ENCODE measurements at places on chromosomes 5 and 9.

GRCh38 chr5:14306329-14306815, 163.2 kb downstream of the TRIO start:
- no peak for DNase-seq

DNA sequence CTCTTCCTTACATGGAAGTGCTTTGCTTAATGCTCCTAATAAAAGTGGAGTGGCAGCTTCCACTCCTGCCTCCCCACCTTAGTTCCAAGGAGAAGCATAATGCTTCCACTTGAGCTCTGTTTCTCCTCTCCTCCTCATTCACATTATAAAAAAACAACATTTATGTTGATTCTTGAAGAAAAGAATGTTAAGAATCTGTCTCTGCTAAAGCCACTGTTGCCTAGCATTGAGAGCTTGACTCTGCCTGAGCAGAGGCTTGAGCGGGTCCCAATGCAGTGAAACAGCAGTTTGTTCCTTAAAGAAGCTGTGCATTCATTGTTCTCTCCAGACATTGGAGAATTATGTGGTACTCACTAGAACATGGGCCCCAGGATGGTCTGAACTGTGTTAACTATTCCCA, 101.5 kb upstream of the GHR start:
- DNase-seq: no peak

DNA sequence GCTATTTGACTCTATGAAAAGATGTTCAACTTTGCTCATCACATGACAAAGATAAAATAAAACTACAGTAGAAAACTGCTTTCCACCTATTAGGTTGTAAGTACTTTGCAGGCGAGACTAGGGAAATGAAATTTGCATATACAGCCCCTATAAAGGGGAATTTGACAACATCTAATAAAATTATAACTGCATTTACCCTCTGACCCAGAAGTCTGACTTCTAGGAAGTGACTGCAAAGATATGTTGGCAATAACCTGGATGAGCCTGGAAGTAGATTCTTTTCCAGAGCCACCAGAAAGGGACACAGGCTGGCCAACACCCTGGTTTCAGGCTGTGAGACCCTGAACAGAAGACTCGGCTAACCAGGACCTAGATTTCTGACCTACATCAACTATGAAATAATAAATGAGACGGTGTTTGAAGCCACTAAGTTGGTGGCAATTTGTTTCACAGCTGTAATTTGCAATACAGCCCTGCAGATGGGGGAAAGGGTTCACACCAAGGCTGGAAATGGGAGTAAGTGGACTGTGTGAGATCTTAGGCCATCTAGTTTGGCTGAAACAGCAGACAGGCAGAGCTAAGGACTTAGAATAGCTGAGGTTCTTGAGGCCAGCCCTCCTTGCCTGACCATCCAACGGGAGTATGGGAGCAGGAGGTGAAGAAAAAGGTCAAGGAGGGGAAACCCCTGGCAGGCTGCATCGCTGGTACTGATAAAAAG, 106.6 kb downstream of the SIL1 start:
- no peak for DNase-seq

GRCh38 chr5:160537940-160538339, 116.3 kb downstream of the PTTG1 start:
- no peak for DNase-seq

- no peak for DNase-seq
These were observed 97.3 kb downstream of the DPYSL3 start for GRCh38 chr5:147412561-147412960.

DNA sequence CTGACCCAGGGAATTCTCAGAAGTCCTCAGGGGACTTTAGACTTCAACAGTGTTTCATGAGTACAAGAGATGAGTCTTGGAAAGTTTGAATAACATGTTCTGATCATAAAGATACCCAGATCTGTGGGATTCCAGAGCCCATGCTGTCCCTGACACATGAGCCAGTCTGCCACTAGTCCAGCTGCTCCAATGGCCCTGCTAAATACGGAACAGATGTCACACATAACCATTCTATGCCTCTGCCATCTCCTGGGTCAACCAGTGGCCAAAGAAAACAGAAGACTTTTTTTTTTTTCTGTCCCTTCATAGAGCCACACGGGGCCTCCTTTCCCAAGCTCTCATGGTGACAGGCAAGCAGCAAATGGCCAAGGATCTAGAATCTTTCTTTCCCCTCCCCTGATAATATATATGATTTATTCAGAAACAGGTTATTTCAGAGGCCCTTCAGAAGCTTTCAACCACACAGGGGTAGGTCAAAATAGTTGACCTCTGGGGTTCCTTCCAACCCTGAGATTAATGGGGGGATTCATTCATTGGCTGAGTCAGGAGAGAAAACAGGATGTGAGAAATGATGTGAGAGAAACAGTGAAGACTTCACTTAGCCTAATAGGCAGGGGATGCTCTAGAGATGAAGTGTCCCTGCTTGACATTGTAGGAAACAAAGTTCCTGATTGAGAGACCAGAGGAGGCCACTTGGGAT, 367.7 kb downstream of the CDK5RAP2 start:
- DNase-seq: no peak

DNA sequence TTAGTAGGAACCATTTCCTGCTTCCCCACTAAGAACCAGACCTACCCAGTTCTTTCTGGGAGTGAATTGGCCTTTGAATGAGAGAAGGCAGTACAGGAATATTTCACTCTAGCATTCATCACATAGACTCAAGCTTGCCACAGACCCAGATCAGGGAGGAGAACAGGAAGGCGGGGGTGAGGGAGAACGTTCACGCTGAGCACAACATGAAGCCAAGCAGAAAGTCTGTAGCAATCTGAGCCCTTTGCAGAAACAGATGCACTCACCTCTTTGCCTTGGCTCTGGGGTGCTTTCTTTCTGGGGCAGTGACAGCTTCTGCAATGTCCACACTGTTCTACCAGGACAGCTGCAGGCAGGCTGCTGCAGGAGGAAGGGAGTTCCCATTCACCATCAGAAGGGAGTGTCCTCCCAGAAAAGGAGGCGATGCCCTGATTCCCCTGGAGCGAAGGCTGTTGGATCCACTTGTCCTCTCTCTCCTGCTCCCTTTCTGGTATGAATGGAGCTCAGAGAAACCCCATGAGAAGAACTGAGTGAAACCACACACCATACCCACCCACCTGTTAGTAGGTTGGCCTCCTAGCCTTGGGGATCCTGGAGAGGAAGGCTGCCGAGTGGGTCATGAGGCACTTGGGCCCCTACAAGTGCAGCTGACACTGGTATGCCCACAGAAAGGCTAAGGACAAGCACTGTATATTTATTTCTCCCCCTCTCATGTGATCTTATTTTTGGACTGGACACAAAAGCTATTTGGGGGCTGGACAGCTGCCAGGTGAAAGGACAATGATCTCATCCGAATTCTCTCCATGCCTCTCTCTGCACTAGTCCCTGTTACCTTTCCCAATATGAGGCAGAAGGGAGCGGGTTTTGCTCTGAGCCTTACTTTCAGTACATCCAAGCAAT, 11.7 kb upstream of the FGF1 start:
- no peak for DNase-seq

- no peak for DNase-seq
These were observed 325.3 kb upstream of the GRAMD2B start for GRCh38 chr5:126097876-126098275.

DNA sequence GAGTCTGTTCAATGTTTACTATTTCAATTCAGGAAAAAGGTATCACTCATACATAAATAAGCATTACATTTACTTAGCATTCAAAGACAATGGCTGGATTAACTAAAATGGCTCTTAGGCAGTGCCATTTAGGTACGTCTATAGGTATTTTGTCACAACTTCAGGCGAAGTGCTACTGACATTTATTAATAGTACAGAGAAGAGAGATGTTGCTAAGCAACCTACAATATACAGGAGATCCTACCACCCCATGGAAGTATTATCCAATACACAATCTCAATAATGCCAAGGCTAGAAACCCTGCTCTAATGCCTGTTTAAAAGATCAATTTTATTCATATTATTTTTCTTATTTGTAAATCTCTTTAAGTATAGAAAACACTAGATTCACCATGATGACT, 76.0 kb downstream of the UBAP2 start:
- no peak for DNase-seq

- no peak for DNase-seq
These were observed 23.1 kb upstream of the TDRD7 start for GRCh38 chr9:97388721-97389238.

GRCh38 chr5:154087260-154087659, 48.5 kb downstream of the MFAP3 start:
- DNase-seq: no peak

- no peak for DNase-seq
These were observed 109.3 kb upstream of the HAND1 start for GRCh38 chr5:154587123-154588026.

- DNase-seq: no peak
These were observed at the start of gene DAB2IP for GRCh38 chr9:121651295-121652020. TSS of gene DAB2IP (plus strand) at chr9:121651634. CDS start at chr9:121651776, 142 bp downstream.

- DNase-seq: no peak
These were observed 76.4 kb downstream of the ROR2 start for GRCh38 chr9:91873637-91874051.

- no peak for DNase-seq
These were observed 15.8 kb downstream of the CNTFR start for GRCh38 chr9:34573599-34574325.

DNA sequence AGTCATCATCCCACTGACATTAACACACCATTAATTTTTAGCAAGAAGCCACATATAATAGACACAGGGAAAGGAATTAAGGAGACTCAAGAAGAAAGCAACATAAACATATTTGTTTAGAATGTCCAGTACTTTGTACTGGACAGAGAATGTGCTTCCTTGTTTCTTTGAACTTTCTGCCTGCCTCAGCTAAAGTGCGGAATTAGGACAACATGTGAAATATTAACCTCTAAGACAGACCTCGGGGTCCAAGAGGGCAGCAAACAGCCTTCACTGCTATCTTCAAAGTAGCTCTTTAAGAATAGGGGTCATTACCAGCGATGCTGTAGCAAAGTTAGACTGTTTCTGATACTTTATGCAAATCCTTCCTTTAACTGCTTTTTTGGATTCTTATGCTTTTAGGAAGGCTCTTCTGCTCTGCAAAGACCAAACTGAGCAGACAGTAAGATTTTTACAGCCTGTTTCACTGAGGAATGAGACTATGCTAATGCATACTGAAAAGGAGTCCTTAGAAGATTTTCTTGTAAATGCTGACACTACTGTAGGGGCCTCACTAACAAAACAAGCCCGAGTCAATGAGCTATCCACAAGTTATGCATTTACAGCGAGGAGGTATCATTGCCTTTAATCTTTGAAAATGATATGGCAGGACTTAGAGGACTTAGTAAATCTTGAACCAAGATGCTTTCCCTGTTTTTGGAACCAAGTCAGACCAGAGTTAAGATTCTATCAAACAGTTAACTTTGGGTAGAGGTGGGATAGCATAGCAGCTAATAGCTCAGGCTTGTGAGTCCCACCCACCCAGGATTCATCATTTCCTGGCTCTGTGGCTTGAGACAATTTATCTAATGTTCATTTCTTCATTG, 23.8 kb downstream of the DAB2 start:
- no peak for DNase-seq

- DNase-seq: no peak
These were observed 742.9 kb downstream of the TLR4 start for GRCh38 chr9:118446943-118447639.

- DNase-seq: no peak
These were observed 90.2 kb downstream of the APBA1 start for GRCh38 chr9:69582018-69582417.

DNA sequence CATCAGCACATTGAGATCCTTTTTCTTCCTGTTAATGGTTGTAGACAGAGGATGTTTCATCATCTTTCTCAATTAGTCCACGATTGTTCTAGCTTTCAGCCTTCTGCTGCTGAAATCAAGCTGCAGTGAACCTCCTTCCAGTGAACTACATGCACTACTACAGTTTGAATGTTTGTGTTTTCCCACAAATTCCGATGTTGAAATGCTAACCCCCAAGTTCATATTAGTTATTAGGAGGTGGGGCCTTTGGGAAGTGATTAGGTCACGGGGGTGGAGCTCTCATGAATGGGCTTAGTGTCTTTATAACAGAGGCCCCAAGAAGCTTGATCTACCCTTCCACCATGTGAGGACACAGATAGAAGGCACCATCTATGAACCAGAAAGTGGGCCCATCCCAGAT, 32.9 kb downstream of the NSG2 start:
- DNase-seq: no peak

- DNase-seq: no peak
These were observed 330.6 kb upstream of the MEF2C start for GRCh38 chr5:89213573-89213972.

GRCh38 chr5:160468363-160468975, 46.8 kb downstream of the PTTG1 start:
- DNase-seq: no peak

DNA sequence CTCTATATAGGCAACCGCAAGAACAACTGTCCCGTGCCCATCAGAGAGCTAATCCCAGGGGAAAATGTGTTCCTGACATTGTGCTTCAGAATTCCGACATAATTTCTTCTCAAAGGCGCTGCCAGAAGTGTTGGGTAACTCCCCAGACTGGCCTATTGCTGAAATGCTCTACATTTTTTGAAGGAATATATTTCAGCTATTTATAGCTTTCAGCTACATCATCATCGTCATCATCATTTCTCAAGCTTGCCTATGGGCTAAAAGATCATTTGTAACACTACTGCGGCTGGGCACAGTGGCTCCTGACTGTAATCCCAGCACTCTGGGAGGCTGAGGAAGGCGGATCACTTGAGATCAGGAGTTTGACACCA, 49.7 kb downstream of the MYO10 start:
- no peak for DNase-seq

DNA sequence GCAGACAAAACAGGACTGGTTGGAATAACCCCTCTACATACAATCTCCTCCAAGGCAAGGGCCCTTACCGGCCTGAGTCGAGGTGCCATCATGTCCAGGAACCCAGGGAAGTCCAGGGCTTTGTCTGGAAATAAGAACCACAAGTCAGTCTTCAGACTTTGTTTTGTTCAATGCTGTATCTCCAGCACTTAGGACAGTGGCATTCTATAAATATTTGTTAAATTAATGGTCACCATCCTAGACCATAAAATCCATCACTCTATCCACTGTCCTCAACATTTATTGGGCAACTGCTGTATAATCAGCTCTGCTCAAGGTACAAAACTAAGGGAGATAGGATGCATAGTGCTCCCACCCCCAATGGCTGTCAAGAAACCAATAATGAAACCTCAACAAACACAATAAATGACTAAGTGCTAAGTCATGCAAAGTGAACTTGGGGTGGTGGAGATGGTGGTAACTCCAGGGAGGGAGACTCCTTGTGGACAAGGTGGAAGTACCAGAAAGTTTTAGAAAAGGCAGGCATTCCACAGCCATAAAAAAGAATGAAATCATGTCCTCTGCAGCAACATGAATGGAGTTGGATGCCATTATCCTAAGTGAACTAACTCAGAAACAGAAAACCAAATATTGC, 5.0 kb downstream of the RELL2 start:
- no peak for DNase-seq

GRCh38 chr9:103301051-103301450, 305.9 kb downstream of the CYLC2 start:
- DNase-seq: no peak
